Gastroesophageal sphincter (tissue), 4 donors: ENCODE measurements at places on chromosomes 4 and X. TPM values are rescaled to one million over a fixed set of nuclear protein-coding genes. Genes with fewer than 3 reads are reported as not detected.

The NDUFB11 gene
- 54.3 TPM for total RNA-seq

DNA sequence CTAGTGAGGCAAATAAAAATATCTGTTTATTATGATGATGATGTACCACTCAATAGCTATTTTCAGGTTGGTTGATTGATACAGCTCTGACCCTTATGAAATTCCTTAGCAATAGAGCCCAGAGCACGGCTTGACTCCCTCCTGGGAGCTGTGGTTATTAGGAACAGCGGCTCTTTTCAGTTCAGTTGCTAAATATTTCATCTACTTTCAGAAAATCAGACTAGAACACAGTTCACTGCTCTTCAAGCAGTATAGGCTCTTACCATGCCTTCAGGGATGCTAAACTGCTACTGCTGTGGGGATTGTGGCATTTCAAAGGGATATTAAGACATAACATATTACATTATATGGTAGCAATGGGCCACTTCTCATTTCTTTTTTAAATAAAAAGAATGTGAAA lies 218.8 kb downstream of the SNCA start:
- no peak for ATAC-seq

GRCh38 chr4:89894649-89895550 lies at the start of gene MMRN1:
MMRN1 (plus strand) TSS chr4:89894854; CDS start chr4:89894972, 118 bp downstream.
- no peak for ATAC-seq

GRCh38 chr4:94650690-94651089 lies 107.1 kb upstream of the BMPR1B start:
- ATAC-seq, result no peak

GRCh38 chr4:148065075-148065474 lies 333.2 kb downstream of the ARHGAP10 start:
- no peak for ATAC-seq

GRCh38 chr4:77714514-77714913 lies 104.7 kb downstream of the CNOT6L start:
- ATAC-seq, result no peak
